Stimulated activated CD8-positive, alpha-beta memory T cell treated with anti-CD3 and anti-CD28 coated beads, Interleukin-7, amount 100 ng/mL, for 4 hours (primary cell): ENCODE measurements at places on chromosomes 6 and 20.

DNA sequence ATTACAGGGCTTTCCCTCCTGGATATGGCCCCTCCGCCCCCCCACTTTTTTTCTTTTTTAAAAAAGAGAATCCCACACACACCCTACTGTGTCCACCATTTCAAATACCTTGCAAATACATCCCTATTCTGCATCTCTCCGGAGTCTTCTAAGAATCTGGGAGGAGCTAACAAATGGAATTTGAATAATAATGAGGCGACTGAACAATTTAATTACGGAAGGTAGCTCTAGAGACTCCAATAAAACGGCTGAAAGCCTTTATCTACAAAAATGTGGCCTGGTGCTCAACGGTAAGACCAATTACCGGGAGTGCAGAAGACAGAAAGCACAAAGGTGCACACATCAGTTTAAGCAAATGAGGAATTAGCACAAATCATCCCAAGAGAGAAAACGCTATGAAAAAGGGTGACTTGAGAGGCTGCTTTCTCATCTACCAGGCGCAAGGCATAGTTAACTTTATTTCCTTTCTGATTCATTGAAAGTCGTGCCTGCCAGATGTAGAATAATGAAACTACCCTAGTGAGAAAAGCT is 1.8 kb downstream of the RRAGD start:
- no peak for DNase-seq

GRCh38 chr20:2217857-2218539 is 77.8 kb upstream of the TGM3 start:
- DNase-seq: no peak

DNA sequence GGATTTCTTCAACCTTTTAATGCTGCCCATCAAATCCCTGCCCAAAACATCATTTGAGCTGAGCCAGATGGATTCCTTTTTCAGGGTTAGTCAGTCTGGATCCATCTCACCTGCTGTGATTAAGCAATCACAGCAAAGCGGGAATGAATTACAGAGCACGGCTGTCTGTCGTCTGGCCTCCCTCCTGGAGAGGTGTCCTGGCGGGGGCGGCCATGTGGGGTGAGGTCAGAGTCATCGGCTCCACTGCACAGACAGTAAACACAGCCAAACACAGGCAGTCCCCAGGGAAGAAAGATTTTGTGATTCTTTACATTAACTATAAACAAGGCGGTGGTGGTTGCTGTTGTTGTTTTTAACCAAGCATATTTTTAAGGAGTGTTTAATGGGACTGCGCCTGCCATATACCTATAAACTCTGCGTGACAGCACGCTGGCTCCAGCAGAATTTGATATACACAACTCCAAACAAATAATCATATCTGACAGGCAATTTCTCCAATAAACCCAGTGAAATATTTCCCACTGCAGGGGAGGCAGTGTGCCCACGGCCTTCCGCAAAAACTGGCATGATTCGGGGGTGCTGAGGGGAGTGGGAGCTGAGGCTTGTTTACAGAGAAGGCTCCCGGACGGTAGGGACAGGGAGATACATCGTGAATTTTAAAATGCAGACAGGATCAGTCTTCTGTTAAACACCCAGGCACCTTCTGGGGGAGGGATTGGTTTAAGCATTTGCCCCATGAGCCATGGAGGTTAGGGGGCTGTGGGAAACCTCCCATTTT is 232.0 kb upstream of the PMEPA1 start:
- no peak for DNase-seq

DNA sequence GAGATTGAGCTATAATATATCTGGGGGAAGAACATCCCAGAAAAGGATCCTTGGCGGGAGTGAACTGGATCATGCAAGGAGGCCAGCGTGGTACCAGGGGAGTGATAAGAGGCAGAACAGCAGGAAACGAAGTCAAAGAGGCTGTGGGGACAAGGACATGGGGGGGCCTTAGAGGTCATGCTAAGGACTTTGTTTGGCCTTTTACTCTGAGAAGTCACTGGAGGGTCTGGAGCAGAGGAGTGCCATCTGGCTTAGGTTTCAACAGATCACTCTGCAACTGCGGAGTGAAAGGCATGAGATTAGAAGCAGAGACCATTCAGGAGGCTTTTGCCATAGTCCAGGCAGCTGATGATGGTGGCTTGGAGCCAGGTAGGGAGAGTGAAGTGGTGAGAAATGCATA is 24.3 kb downstream of the MRAP2 start:
- DNase-seq: no peak

GRCh38 chr20:37316116-37316774 is 26.8 kb downstream of the MANBAL start:
- no peak for DNase-seq

- DNase-seq: no peak
Observed at GRCh38 chr6:13649393-13649792, 34.3 kb downstream of the NOL7 start.

DNA sequence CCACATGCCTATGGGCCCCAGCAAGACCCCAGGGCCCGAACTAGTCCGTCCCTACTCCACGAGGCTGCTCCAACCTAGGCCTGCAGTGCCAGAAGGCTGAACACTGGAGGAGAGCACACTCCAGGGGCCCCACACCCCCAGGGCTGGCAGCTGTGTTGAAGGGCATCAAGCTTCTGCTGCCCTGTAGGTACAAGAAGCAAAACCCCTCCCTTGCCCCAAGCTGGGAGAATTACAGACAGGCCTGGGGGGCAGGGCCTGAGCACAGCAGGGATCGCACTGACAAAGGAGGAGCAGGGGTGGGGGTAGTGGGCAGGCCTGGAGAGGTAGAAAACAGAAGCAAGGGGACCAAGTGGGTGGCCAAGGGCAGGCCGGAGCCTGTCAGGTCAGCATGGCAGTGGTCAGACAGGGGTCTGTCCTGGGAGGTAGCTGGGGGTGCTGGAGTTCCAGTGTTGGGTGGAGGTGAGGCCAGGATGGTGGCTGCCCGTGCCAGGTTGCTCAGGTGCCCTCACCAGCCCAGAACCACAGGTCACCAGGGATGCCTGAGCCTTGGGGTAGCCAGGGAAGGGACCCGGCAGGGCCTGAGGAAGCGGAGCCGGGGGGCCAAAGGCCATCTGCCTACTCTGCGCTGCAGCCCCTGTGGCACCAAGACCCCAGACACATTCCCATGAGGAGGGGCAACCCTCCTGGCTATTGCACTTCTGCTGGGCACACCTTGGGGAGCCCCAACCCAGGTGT is 2.9 kb upstream of the UCKL1 start:
- no peak for DNase-seq

DNA sequence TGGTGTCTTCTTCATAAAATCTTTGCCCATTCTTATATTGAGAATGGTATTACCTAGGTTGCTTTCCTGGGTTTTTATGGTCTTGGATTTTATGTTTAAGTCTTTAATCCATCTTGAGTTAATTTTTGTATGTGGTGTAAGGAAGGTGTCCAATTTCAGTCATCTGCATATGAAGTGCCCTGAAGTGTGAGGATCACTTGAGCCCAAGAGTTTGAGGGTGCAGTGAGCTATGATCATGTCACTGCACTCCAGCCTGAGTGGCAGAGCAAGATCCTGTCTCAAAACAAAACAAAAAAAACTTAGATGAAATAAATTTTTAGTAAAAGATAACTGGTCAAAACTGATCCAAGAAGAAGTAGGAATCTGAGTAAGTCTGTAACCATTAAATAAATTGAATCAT is 215.4 kb downstream of the TBC1D7 start:
- DNase-seq: no peak

GRCh38 chr6:74762841-74763240 is 443.0 kb downstream of the COL12A1 start:
- no peak for DNase-seq

DNA sequence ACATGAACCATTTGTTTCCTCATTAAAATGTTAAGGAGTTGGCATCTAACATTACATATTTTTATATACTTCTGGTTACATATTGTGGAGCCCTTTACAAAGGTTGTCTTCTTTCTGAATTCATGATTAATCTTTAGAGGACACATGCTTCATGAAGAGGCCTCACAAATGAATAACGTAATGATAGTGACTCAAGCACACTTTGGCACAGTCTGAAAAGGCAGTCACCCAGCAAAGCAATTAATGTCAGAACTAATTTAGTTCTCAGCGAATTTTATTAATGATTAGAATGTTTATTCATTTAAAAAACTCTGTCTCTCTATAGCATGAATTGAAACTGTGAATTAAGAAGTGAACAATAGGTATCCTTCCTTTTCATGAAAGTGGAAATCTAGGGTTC is 854.2 kb downstream of the PHF3 start:
- DNase-seq: no peak

GRCh38 chr20:16257021-16257420 is 316.2 kb downstream of the KIF16B start:
- DNase-seq: no peak

DNA sequence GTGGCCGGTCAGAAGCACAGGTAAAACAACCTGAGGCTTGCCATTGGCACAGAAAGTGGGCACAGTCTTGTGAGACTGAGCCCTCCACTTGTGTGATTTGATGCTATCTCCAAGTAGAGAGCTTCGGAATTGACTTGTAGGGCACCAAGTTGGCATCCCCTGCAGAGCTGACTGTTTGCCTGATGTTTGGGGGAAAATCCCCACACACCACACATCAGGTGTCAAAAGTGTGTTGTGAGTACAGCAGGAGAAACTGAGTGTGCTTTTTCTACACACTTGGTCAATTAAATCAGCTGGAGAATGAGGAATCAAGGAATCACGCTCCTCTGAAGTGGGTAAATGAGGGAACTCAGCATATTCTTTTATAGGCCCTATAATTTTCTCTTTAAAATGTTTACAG is 989 bp downstream of the SERINC3 start:
- DNase-seq: no peak

GRCh38 chr6:21694168-21694567 is 100.6 kb downstream of the SOX4 start:
- DNase-seq: no peak

- DNase-seq: no peak
Observed at GRCh38 chr6:49543087-49543858, 7.2 kb upstream of the C6orf141 start.

- no peak for DNase-seq
Observed at GRCh38 chr20:17783671-17784070, 83.9 kb downstream of the BANF2 start.

GRCh38 chr6:142235791-142236190 is 66.0 kb upstream of the ADGRG6 start:
- DNase-seq: no peak

- no peak for DNase-seq
Observed at GRCh38 chr6:107509506-107509905, 19.6 kb downstream of the SOBP start.

DNA sequence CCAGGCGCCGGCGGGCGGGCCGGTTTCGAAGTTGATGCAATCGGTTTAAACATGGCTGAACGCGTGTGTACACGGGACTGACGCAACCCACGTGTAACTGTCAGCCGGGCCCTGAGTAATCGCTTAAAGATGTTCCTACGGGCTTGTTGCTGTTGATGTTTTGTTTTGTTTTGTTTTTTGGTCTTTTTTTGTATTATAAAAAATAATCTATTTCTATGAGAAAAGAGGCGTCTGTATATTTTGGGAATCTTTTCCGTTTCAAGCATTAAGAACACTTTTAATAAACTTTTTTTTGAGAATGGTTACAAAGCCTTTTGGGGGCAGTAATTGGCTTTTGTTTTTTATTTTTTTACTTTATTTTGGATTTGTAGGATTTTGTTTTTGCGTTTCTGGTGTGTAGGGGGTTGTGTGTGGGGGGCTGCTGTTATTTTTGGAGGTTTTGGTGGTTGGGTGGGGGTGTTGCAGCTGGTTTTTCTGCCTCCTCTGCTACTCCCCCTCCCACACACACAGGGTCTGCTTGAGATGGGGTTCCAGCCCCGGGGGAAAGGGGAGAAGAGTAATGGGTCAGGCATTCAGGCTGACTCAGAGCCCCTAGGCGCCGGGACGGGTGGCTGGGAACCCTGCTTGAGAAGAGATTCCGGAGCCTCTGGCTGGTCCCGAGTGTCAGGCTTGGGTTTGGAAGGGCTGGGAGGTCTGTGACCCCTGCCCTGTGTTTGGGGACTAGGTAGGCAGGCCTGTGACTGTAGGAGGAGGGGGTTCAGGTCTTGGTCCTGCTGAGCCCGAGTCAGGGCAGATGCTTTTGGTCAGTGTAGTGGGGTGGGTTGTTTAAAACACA is 2.0 kb downstream of the CEBPB start:
- peak; percentile 78 for DNase-seq

DNA sequence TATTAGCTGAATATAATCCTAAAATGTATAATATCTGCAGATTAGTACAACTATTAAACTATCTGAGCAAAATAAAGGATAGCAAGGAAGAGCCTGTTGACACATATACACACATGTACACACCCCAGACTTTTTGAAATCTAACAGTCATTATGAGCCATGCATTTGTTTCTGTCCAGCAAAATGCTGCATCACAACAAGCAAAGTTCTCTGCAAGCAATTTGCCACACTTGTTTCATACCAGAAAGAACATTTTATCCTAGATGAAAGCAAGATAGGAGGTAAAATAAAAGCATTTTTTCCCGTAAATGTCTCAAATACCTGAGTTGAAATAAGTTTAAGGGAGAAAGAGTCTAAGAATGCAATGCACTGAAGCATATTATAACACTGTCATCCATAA is 145.2 kb downstream of the COL21A1 start:
- DNase-seq: no peak

DNA sequence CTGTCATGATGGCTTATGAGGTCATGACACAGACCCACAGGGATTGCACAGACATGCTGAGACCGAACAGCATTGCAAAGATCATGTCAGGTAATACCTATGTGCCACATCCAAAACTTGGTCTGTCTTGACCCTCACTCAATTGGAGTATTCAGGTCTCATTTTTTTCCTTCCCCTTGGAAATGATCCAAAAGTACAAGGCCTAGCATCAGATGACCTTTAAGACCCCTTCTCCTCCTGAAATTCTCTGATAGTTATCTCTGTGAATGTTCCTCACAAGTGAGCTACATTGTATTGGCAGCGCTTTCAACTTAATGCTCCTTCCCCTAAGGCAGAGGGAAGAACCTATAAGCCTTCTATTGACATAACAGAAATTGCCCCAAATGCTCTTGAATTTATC is 507.4 kb upstream of the JARID2 start:
- DNase-seq: no peak

DNA sequence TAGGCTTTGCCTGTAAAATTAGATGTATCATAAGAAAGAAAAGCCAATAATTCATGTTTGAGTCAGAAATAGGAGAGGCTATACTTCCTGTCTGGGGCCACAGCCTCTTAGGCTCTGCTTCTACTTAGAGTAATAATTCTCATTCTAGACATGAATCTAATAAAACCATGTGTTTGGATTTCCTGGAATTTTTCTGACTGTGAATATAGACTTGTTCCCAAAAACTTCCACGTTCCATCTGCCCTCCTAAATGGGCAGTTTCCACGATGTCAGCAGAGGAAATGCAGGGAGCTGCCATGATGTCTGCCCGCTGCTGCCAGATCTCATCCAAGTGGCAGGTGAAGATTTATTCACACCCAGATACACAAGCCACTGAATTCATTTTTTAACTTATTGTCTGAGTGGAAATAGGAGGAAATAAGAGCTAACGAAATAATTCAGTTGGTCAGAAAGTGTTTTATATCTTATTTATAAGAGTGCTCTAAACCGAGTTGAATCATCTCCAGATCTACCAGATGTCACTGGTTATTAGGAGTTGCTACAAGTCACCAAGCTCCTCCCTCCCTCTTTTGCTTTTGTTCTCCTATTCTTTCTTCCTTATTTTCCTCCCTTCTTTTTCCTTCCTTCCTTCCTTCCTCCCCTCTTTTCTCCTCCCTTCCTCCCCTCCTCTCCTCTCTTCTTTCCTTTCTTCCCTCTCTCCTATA is 69.3 kb downstream of the ALDH8A1 start:
- no peak for DNase-seq
